ENCODE measurements at places on chromosomes 2 and 18.

GRCh38 chr2:10947005-10947440 is 35.3 kb downstream of the KCNF1 start:
- DNase-seq = no peak

GRCh38 chr2:226580403-226580802 is 219.2 kb downstream of the IRS1 start:
- DNase-seq = no peak

DNA sequence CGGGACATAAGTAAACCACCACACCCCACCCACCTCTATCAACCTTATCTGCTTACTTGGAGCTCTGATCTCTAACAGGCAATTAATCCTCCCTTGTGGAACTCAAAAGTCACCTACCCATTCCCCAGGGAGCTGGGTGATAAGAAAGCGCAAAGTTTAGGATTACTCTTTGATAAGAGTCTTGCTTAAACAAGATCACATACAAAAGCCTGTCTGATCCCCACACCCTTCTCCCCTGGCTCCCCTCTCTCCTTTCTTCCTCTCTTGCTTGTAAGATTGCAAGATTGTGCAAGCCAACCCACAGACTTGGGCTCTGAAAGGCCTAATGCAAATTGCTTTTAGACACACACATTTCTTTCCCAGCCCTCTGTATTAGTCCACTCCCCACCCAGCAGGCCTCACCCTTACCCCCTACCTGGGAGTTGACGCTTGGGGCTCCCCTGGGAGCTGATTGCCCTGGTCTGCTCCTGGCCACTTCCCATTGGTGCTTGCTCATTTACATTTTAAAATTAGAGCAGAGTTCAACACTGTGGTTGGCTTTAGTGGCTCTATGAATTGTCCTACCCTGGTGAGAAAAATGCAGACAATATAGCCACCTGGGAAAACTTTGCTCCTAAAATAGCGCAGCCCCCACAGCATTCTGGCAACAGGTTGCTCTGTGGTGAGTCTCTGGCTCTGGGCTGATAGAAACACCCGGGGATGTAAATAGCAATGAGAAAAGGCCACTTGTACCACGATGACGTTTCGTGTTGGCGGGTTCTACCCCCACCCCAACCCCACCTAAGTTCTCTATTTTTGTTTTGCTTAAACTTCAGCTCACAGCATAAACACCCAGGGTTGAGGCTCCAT is 92.8 kb upstream of the MSH2 start:
- DNase-seq = no peak

DNA sequence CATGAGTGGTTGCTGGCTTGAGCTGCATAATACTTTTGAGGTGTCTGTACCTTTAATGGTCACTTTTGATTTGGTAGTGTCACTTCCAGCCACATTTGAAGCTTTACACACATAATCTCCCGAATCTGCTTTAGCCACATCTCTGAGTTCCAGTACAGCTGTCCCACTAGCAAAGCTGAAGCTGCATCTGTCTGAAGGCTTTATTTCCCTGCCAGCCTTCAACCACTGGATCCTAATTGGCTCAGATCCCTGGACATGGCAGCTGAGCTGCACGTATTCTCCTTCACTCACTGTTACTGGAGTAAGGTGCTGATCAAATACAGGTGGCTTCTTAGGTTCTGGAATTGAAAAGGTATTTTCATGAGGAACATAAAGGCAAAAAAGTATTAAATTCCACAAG is 99.7 kb downstream of the TTN start:
- DNase-seq = no peak

DNA sequence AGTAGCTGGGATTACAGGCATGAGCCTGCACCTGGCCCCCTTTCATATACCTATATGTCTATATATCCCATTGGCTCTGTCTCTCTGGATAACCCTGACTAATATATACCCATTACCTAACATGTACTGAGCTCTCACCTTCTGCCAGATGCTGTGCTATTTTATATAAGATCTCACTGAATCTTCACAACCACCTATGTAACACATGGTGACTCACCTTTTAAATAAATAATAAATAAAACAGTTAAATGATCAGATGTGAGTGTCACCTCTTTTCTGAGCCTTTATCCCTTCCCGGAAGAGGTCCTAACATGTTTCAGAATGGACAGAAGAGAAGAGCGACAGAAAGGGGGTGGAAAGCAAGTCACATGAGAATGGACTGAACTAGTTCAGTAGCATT is 123.1 kb downstream of the SPIRE1 start:
- DNase-seq = no peak

DNA sequence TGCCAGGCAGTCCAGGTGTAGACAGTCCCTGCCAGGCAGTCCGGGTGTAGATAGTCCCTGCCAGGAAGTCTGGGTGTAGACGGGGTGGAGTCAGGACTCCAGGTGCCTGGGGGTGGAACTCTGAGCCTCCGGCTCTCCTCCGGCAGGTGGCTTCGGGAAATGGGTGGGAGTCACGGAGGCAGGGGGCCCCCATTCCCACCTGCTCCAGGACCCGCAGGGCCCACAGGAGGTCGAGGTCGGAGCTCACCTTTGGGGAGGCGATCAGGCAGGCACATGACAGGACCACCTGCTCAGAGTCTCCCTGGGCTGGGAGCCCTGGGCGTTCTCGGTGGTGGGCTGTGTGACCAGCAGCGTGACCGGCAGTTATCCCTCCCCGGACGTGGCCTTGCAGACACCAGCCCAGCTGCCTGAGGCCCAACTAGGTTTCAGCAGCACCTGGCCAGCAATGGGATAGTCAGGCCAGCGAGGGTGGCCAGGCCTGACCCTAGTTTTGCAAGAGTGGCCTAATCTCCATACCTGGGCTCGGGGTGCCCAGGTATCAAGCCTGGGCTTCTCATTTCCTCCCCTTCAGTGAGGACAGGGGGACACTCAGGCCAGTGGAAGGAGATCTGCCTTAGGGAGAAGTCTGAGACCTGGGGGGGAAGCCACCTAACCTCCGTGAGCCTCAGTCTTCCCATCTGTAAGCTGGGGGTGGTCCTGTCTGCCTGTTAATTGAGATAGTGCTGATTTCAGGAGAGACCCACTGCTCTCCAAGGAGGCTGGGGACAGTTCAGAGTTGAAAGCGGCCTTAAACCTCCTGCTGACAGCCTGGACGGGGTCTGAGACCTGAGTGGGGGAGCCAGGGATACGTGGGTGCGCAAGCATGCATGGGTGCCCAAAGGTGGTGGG is 13.2 kb downstream of the GPC1 start:
- no peak for DNase-seq

- no peak for DNase-seq
Observed at GRCh38 chr2:145635706-145636427, 1115.9 kb upstream of the ZEB2 start.

- DNase-seq = no peak
Observed at GRCh38 chr2:38620282-38620977, 17.7 kb upstream of the HNRNPLL start.
